Activated T-helper 1 cell treated with anti-CD3 and anti-CD28 coated beads, Interleukin-12 subunit alpha, Interleukin-12 subunit beta, Interleukin-2, Interleukin-4 antibody, amounts not matched to agents 30 ng/mL and 10 ng/mL and 1 ng/mL, durations not matched to agents 14 hours and 24 hours and 36 hours (primary cell): ENCODE measurements at places on chromosomes 7 and 10.

GRCh38 chr10:111821871-111822270 is 361.7 kb downstream of the GPAM start:
- DNase-seq: no peak

GRCh38 chr7:150405584-150406311 is 26.6 kb downstream of the ZNF775 start:
- DNase-seq: peak; percentile 31

- DNase-seq: no peak
Observed at GRCh38 chr7:7318601-7319000, 136.3 kb downstream of the C1GALT1 start.

DNA sequence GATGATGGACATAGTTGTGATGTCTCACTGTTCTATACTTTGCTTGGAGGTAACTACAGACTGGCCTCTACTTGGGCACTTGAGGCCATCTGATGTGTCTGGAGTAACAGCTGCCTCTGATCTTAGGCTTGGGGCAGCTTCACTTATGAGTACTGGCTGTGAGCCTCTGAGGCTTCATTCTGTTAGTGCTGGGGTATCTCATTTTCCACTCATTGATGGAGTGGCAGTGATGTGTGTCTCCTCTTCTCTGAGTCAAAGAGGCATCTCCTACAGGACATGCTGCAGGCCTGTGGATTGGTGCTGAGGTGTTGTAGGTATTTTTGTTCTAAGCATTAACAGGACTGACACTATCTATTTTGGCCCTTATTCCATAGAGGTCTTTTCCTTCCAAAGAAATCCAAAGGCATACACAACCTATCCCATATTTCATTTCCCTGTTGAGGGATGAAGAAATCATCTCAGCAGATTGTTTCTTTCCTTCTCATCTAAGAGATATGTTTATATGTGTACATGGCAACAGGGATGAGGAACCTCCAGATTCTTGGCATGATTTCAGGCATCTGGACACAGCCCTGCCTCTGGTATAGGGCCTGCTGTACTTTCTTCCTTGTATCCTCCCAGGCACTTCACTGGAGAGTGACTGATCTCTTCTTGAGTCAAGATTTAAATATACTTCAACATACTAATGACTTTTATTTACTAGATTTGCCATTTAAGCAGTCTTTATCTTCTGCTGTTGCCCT is 65.7 kb upstream of the NOBOX start:
- no peak for DNase-seq

DNA sequence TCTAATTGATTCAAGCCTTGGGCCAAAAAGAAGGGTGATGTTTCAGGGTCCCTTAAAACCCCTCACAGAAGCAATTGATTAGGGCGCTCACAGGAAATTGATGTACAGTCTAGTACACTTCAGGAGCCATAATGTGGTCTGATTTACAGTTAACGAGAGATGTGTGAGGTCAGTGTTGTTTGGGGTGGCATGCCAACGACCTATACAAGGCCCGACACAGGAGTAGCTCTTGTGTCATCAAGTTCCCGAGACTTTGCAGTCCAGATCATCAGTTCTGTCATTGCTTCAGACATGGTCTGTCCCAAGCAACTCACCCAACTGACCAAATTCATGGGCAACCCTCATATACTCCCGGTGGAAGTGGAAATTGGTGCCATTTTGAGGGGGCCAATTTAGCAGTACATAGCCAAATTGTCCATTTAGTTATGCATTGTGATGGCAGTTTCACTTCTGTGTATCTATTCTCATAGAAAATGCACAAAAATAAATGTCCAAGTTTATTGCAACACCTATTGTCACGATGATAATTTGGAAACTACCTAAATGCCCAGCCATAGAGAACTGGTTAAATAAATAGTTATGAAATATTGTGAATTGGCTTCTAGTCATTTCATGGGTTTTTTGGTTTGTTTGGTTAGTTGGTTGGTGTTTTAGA is 18.0 kb upstream of the ARID5B start:
- no peak for DNase-seq

GRCh38 chr10:60677531-60678129 is 100.6 kb upstream of the CDK1 start:
- DNase-seq: no peak

DNA sequence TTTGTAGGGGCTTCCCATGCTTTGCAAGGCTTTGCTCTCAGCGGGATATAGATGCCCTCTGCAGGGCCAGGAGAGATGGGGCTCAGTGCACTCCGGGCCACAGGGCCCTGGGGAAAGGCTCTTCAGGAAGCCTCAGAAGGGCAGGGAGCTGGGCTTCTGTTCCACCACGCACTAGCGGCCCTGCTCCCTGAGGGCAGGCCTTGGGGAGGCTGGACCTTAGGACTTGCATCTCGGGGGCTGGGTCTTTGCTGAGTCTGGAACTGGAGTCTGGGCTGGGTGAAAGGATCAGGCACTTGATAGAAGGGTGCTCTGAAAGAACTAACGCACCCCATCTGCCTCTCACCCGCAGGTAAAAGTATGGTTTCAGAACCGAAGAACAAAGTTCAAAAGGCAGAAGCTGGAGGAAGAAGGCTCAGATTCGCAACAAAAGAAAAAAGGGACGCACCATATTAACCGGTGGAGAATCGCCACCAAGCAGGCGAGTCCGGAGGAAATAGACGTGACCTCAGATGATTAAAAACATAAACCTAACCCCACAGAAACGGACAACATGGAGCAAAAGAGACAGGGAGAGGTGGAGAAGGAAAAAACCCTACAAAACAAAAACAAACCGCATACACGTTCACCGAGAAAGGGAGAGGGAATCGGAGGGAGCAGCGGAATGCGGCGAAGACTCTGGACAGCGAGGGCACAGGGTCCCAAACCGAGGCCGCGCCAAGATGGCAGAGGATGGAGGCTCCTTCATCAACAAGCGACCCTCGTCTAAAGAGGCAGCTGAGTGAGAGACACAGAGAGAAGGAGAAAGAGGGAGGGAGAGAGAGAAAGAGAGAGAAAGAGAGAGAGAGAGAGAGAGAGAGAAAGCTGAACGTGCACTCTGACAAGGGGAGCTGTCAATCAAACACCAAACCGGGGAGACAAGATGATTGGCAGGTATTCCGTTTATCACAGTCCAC is 5.4 kb downstream of the EMX2 start:
- no peak for DNase-seq

GRCh38 chr7:132422502-132423111 is 153.7 kb downstream of the PLXNA4 start:
- no peak for DNase-seq

DNA sequence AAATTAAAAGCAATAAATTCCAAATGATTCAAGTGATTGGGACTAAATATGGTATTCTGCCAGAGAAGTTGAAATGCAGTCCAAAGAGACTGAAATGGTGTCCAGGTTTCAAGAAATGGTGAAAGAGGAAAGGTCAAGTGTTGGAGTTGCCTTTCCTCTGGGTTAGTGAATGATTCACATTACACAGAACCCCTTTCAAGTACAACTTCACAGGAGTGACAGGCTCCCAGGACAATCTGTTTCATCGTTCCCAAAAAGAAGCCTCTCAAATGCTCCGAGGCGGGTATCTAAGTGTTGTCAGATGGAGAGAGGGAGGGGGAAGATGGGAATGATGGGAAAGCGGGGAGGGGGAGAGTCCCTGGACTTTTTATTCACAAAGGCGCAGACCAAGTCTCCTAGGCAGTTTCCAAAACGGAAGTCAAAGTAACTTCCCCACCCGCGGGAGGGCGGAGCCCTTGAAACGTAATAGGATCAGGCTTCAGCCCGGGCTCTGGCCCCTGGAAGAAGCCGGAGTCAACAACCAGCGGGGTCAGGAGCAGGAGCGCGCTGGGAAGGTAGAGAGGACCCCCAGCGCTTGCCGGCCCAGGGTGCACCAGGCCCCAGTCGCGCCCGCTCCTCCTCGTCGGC is 754 bp downstream of the SLC25A13 start:
- DNase-seq: no peak

- no peak for DNase-seq
Observed at GRCh38 chr10:98833542-98833941, 386.8 kb upstream of the HPS1 start.

GRCh38 chr7:19984231-19984632 is 210.8 kb upstream of the TMEM196 start:
- DNase-seq: no peak

GRCh38 chr7:155213955-155214740 is 83.5 kb upstream of the INSIG1 start:
- DNase-seq: no peak

- DNase-seq: peak; percentile 2
Observed at GRCh38 chr7:77657427-77658224, 38.6 kb upstream of the RSBN1L start.

DNA sequence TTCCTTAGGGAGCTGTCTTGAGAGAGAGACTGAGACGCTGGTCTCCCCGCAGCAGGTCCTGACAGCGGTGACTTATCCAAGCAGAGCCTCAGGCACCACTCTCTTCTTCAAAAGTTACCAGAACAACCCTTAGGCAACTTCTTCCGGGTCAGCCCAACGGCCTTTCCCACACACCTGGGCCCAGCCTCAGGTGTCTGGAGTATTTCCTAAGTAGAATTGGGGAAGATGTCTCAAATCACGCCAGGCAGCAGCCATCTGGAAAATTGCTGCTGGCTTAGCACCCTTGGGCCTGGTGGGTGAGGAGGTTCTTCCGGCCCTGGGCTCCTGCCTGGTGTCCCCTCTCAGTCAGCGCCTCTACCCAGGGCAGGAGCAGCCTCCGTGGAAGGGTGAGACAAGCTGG is 80.4 kb upstream of the ANLN start:
- DNase-seq: no peak

GRCh38 chr7:152760854-152761748 is 1.5 kb downstream of the ACTR3B start:
- DNase-seq: no peak

GRCh38 chr10:59397961-59398360 is 35.6 kb upstream of the FAM13C start:
- no peak for DNase-seq

DNA sequence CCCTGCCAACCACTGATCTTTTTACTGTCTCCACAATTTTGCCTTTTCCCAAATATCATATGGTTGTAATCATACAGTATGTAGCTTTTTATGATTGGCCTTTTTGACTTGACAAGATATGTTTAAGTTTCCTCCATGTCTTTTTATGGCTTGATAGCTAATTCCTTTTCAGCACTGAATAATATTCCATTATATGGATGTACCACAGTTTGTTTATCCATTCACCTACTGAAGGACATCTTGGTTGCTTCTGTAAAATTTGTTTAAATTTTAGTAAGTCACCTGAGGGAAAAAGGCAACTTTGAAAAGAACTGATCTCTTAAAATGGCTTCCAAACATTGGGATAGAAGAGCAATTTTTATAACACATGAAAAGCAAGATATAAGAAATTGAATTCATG is 43.5 kb downstream of the ATRNL1 start:
- no peak for DNase-seq

DNA sequence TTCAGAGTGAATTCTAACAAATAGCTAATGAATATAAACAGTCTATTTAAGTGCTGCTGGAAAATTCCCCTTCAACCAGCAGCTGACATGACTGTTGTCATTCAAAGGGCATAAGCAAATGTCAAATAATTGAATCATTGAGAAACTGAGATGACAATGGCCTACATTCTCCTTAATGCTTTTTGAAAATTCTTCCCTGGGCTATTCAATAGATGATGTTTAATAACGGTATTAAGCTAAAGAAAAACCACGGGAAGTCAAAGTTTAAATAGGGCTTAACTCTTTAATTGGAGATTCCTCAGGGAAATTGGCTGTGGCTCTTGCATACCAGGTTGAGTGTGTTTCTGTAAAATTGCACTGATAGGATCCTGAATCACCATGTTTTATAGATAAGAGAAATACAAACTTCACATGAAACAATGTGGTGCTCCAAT is 77.0 kb downstream of the ARL4A start:
- DNase-seq: no peak

- no peak for DNase-seq
Observed at GRCh38 chr10:64219271-64220025, 698.2 kb downstream of the REEP3 start.

- DNase-seq: no peak
Observed at GRCh38 chr10:66228887-66229286, 696.9 kb upstream of the LRRTM3 start.
